ENCODE measurements at places on chromosomes 5 and 9.

DNA sequence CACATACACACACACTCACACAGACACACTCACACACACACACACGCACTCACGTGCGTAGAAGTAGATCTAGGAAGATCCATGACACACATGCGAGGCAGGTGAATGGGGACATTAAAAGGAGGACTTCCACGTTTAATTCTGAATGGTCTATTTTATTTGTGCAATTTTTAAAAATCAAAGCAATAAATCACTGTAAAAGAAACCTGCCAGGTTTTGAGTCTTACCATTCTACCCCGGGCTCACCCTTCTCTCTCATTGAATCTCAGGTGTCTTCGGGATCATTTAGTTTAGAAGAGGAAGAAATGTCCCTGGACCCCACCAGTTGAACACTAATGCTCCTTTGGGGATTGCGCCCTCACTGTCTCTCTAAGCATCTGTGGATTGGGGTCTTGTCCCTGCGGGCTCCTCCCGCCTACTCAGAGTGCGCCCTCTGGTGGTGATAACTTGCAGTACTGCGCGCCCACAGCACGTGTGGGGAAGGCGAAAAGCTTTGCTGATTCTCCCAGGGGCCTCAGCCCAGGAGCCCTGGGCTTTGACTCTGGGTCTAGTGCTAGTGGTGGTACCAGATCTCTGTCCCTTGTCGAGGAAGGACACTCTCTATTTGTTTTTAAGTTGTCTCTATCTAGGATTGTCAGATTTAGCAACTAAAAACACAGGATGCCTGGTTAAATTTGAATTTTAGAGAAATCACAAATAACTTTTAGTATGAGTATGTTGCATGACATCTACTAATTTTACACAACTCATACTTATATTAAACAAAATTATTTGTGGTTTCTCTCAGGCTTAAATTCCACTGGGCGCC is 34.8 kb downstream of the BOD1 start:
- no peak for DNase-seq

DNA sequence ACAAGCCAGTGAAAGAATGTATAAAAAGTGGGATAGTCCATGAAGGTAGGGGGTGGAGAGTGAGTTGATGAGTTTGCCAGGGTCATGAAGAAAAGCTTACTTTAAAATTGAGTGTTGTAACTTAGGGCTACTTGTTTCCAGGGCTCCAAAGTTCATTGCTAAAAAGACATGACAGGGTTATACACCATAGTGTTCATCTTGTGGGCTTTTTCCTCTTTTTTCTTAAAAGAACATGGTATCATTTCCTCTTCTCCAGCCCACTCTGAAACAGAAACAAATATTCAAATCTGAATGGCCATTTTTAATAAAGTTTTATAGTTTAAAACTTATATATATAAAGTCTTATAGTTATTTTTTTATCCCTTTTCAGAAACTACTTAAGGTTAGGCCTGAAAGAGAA is 115.7 kb upstream of the SMC2 start:
- DNase-seq, result no peak

DNA sequence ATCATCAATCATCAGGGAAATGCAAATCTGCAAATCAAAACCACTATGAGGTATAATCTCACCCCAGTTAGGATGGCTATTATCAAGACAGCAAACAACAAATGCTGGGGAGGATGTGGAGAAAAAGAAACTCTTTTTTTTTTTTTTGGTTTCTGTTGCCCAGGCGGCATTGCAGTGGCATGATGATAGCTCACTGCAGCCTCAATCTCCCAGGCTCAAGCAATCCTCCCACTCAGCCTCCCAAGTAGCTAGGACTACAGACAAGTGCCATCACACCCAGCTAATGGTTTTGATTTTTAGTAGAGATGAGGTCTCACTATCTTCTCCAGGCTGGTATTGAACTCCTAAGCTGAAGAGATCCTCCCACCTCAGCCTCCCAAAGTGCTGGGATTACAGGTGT is 5.4 kb upstream of the CNTRL start:
- no peak for DNase-seq

DNA sequence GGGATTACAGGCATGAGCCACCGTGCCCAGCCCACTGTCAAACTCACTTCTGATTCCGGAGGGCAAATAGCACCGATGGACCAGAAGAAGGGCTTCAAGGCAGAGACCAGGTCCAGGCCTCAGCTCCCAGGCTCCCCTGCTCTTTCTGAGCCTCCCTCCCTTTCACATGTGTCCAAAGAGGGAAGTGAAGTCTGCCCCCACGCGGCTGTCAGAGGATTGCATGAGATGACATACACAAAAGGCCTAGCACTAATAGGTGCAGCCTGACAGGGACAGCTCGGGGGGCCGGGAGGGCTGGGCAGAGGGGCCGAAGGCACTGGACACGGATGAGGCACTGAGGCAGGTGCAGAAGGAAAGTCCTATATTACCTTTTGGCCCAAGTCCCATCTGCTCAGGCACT is 16.1 kb downstream of the FBP1 start:
- no peak for DNase-seq

GRCh38 chr5:176721509-176721908 is 74.2 kb downstream of the TSPAN17 start:
- DNase-seq, result no peak
